ENCODE measurements at places on chromosomes 4 and X. TPM values are rescaled to one million over a fixed set of nuclear protein-coding genes. Genes with fewer than 3 reads are reported as not detected.

OTC gene
- not detected for total RNA-seq

MID1 gene
- total RNA-seq: not detected

DNA sequence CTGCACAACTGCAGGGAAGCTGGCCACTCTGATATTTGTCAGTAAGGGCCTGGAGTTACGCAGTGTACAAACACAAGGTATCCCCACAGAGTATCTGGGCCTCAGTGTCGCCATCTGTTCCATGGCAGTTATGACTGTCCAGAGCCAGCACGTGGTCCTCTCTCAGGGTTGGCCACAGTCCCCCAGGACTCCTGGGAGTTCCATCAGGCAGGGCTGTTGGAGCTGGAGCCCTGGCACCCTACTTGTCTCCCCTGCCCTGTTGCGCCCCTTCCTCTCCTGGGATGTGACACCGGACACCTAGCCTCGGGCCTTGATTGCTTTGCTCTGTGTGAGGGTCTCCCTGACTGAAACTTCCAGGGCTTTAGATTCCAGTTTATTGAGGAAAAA lies 8.4 kb downstream of the HTRA3 start:
- DNase-seq: no peak

PAGE1 gene
- total RNA-seq: not detected

ANOS1 gene
- total RNA-seq: not detected

DNA sequence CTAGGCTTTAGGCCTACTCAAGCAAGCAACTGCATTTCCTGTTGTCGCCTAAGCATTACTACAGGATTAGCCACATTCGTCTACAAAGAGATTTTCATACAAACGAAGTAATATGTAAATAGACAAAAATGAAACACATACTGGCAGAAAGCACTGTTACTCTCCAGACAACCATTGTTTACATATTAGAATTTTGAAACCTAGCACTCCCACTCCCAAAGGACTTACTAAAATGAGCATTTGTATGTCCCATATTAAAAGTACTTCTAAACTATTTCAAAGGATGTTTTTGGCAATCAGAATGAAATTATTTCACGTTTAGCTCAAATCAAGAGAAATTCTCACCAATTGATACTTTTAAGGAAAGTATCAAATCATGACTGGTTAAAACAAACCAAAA lies 570.8 kb downstream of the PRR32 start:
- no peak for DNase-seq

TMEM185A gene
- 20.4 TPM for total RNA-seq

XAGE2 gene
- not detected for total RNA-seq

- no peak for DNase-seq
Measured at GRCh38 chr4:182776376-182777105, 140.6 kb downstream of the DCTD start.

DNA sequence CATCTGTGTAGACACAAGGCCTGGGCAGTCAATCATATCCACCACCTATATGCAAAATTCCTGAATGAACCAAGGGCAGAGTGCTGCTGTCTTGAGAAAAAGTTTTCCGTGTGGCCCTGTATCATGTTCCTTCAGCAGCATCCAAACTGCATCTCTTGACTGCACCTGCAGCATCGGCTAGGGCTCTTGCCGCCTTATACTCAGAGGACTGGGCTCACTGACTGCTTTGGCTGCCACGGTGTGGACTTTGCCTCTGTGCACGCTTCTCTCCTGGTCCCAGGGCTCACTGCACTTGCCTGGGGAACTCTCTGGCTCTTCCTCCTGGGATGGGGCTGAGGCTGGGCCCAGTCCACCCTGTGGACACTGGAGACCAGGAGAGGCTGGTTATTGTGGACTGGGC lies 39.5 kb upstream of the STS start:
- no peak for DNase-seq

GRCh38 chrX:80432863-80433262 lies 12.6 kb downstream of the TENT5D start:
- no peak for DNase-seq

PRRG3 gene
- not detected for total RNA-seq

DNA sequence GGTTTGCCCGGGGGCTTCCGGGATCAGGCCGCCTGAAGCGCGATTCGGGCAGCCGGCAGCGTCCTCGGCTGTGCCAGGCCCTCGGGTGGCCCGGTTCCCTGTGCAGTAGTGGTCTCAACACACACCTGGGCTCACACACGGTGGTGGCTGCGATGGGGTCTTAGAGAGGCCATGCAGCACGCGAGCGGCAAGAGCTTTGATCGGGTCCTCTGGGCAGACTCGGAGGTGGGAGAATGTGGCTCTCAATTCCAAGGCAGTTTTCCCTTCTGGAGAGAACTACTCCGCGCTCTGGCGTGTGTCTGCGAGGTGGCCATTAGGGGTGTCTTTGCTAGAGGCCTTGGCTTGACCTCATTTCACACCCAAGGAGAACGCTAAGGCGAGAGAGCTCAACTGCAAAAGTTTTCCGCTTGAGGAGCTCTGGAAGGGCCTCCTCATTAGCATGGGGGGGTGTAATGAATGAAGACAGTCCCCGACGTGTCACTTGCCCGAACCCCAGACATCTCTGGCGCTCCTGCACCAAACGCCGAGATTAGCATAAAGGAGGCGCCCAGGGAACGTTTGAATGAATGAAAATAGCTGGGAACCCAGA lies 771 bp upstream of the RBPJ start:
- no peak for DNase-seq

DNA sequence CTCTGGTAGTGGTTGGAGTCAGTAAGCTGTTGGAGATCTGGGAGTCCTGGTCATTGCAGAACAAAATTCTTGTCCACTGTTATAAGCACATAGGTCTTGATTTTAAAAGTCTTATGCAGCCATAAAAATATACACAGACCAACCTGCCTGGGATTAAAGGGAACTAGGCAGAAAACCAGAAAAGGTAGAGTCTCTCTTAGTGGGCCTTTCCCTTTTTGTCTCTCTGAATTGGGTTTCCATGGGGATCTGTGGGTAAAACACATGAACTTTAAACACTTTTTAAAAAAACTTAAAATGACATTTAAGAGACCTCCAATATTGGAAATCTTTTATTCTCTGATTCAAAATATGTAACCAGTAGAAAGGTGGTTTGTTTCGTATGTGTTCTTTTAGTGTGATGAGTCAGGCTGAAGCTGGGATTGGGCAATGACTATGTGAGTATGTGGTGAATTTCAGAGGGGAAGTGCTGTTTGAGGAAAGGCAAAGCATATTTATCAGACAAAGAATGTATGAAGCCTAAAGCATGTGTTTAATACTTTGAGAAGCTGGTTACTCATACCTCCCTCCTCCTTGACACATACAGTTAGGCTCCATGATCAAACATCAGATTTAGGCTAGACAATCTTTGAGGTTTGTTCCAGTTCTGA lies 29.6 kb downstream of the SLC16A2 start:
- no peak for DNase-seq

GRCh38 chrX:139179592-139179991 lies 350.9 kb upstream of the F9 start:
- no peak for DNase-seq

GRCh38 chr4:122755675-122756074 lies 23.2 kb downstream of the BBS12 start:
- no peak for DNase-seq

Measured in activated CD4-positive, alpha-beta memory T cell treated with anti-CD3 and anti-CD28 coated beads, Interleukin-2, amount 10 ng/mL, durations not matched to agents 7 days and 5 days (primary cell).